Skin of body (tissue), 3 donors: ENCODE measurements at places on chromosomes 6 and 20. TPM values are rescaled to one million over a fixed set of nuclear protein-coding genes. Genes with fewer than 3 reads are reported as not detected.

Gene PPIL6
- 4.1 TPM for total RNA-seq

Gene BTBD9
- total RNA-seq: 15.0 TPM

DNA sequence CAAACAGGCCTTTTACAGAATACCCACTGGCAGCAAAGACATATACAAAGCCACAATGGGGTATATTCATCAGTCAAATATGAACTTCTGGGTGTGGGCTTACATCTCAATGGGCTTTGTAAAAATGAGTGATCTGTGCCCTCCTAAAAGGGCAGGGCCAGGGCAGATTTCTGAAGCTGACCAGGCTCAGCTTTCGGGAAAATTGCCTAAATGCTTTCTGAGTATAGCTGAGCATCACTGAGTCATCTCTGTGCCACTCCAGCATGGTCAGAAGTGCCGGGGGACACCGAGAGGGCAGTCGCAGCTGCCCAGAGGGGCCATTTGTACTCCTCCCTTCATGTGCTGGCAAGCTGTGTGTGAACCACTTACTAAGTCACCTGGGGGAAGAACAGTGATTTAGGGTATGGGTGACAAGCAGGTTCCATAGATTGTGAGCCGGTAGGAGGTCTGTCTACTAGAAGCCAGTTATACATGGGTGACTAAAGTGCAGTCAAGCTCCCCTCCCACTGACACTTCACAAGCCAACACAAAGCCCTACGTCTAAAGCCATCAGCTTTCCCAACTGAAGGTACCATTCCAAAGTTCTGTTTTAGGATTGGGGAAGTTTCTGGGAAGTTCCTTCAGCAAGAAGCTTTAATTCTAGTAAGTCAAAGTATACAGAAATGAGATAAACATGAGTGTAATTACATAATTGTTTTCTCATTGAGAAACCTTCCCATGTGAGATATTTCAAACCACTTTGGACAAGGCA is 147.6 kb upstream of the TAB2 start:
- DNase-seq: no peak

GRCh38 chr20:3532089-3532615 is 61.3 kb downstream of the ATRN start:
- no peak for DNase-seq

GRCh38 chr6:117117652-117118051 is 147.7 kb upstream of the VGLL2 start:
- no peak for DNase-seq

DNA sequence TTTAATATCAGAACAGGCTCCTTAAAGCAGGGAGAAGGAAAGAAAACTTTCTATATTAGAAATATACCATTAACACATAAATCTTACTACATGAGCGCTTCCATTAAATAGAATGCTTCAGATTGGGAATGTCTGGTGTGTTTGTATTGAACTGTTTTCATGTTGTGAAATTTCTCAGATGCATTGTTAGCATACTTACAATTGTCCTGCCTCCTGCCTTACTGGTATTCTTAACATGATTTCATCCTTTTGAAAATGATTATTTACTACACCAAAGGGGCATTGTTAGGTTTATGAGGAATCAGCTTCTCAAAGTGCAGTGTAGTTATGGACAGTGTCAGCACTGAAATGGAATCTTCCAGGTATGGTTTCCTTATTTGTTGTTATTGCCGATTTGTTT is 145.6 kb downstream of the MTFR2 start:
- no peak for DNase-seq

DNA sequence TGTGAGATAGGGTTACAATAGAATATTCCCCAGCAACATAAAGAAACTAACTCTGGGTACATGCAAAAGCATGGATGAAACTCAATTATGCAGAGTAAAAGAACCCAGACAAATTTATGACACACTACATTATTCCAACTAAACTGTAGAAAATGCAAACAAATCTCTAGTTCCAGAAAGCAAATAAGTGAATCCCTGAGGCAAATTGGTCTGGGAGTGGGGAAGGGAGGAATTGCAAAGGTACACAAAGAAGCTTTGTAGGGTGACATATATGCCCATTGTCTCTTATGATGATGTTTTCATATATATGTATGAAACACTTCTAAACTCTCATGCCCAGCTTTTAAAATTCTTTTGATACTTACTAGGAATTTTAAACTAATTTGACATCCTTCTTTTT is 266.0 kb downstream of the CDKAL1 start:
- no peak for DNase-seq

Gene PDYN
- not detected for total RNA-seq

DNA sequence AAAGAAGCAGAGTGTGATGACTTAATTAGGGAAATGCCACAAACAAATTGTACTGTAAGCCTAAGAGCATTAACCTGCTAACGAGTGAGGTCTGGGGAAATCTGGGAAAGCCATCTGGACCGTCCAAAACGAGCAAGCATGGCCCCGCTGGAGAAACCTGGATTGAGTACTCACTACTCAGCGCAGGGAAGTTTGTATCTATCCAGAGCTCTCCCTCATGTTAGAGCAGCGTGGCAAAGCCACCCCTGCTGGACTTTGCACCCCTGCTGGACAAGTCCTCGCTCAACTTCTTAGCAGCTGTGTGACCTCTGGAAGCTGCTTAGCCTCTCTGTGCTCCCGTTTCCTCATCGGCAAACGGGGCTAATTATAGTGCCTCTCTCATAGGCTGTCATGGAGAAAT is 37.3 kb downstream of the PSMG4 start:
- DNase-seq: no peak

GRCh38 chr6:14858808-14859207 is 387.1 kb upstream of the JARID2 start:
- no peak for DNase-seq

DNA sequence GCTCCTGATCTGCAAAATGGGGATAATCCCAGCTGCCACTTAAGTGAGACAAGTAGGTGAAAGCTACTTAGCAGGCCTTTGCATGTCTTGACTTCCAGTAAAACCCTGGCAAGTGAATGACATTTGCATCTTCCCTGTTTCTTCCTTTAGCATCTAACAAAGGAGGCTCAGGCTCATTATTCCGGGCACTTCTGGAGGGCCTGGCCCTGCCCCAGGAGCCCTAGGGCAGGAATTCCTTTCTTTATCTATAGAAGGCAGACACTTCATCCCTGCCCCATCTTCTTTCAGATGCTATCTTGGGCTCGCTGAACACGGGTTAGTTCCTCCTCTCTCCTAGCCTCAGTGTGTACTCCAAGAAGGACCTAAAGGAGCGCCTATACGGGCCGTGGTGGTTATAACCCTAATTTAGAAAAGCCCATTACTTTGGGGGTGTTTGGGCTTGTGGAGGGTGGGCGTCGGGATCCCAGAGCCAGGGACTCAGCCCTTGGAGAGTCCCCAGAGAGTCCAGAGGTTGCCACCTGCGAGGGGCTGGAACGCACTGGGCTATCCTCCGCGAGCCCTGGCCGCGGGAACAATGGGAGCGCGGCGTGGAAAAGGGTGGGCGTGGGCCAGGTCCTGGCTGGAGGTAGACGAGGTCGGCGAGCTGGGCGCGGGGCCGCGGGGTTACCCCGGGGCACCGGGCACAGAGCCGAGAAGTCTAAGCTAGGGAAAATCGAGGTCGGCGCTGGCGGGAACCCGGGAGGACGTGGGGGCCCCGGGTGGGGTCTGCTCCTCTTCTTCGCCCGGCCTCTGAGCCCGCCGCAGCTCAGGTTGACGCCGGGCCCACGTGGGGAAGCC is 62.8 kb upstream of the EPB41L1 start:
- no peak for DNase-seq

GRCh38 chr20:47688385-47689381 is 96.6 kb downstream of the SULF2 start:
- DNase-seq: no peak

DNA sequence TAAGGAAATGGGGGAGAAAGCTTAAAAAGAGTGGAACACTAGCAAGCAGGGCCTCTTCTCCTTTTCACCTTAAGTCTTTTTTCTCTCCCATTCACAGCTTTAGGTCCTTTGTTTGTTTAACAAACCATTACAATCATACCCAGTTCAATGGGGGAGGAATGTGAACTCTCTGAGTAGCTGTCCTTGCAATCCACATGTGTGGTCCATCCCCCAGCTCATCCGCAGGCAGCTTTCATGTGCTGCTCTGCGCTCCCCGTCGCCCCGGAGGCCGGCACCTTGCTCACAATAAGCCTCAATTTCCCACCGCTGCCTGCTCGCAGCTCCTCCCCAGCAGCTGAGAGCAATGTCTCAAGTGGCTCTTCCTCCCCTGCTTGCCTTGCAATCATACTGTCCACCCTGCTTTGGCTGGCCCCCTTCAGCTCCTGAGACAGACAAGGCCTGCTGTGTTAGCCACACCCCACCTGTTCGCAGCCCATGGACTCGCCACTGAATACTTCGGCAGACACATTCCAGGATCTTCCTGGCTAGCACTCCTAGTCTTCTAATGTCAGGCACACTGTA is 49.1 kb downstream of the PLAGL1 start:
- DNase-seq: no peak

GRCh38 chr20:389220-389619 is 8.7 kb downstream of the TRIB3 start:
- DNase-seq: no peak

DNA sequence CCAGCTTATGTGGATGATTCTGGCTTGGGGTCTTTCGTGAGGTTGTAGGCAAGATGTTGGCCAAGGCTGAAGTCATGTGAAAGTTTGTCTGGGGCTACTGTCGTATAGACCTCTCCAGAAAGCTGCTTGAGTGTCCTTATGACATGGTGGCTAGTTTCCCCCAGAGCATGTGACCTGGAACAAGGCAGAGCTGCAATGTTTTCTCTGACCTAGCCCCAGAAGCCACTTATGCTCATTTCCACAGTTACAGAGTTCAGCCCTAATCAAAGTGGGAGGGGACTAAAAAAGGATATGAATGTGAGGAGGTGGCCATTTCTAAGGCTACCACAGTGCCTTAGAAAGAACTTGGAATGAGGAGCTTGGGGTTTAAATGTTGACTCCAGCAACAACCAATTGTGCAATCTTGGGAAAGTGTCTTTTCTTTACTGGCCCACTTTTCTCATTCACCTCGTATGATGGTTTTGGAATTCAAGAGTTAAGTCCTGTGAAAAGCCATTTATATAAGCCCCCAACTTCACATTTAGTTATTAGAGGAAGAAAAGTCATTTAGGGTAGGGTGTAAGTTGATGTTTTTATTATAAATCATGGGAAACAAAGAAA is 5.9 kb upstream of the ASXL1 start:
- DNase-seq: no peak

GRCh38 chr6:125748406-125749172 is 843 bp upstream of the HEY2 start:
- peak; percentile 45 for DNase-seq

Gene SLC4A11
- total RNA-seq: 0.59 TPM

Gene GLP1R
- total RNA-seq: 0.10 TPM

DNA sequence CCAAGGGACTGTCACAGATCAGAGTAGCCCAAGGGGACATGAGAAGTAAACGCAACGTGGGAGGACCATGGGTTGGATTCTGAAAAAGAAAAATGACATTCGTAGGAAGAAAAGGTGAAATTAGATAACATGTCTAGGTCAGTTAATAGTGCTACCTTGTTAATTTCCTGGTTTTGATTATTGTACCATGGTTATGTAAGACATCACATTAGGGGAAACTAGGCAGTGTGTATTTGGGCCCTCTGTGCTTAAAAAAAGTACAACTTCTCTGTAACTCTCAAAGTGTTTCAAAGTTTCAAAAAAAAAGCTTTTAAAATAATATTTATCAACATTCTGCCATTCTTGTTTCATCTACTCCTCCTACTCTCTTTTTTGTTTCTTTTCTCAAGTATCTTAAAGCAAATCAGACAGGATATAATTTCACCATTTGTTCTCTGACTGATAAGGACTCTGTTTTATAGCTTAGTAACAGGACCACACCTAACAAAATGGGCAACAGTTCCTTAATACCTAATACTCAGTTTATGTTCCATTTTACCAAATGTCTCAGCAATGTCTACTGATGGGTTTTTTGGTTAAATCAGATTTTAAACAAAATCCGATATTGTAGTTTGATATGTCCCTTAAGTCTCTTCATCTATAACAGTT is 97.1 kb upstream of the PLCB4 start:
- DNase-seq: no peak

Gene PPT2
- 124 TPM for total RNA-seq

Gene MATN4
- total RNA-seq: 0.99 TPM

GRCh38 chr20:40587038-40587437 is 102.0 kb downstream of the MAFB start:
- no peak for DNase-seq

Gene AURKA
- 8.3 TPM for total RNA-seq

Gene SAMD10
- total RNA-seq: 1.6 TPM

DNA sequence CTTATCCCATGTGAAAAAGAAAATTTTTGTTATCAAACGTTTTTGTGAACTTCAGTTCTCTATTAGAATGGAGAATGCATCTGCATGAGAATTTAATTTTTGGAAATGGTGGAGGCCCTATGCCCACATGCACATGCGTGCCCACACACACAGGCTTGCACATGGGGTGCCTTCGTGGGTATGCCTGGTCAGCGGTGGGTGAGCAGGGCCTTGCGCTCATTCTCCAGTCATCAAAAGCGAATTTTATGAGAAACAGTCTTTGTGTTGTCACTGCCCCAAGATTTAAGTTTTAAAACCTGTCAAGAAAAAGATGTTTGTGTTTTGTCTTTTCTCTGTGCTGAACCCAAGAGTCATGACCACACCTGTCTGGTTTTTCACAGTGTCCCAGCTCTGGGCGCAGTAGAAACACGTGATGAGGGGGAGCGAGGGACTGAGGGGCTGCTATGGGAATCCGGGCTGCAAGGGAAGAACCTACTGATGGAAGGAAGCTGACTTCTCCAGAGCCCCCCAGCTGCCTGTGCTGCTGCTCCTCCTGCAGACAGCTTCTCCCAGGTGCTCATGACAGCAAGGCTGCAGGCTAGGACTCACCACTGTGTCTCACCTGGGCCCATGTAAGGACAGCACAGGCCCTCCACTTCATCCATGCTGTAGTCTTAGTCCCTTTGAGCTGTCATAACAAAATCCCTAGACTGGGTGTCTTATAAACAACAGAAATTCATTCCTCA is 153.6 kb downstream of the SYCP2 start:
- DNase-seq: no peak

Gene MUC22
- not detected for total RNA-seq

Gene GJA1
- 431 TPM for total RNA-seq

DNA sequence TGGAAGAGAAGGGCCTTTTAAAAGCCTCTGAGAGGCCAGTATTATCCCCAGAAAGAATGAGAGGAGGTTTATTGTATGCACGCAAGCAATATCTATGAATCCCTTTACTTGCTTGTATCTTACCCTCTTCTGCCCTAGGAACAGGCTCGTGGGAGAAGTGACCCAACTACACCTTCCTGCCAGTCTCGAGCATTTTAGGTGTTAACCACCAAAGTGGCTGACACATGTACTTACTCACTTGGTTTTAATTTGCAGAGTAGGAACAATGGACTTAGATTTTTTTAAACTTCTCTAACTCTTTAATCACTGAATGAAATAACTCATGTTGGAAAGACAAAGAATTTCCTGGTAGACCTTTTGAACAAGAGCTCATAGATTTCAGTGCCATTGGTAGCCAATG is 296.9 kb downstream of the PLCB1 start:
- no peak for DNase-seq

Gene HSPA1L
- 1.8 TPM for total RNA-seq

GRCh38 chr6:34527751-34528670 is 28.1 kb downstream of the SPDEF start:
- DNase-seq: no peak
